ENCODE measurements at places on chromosomes 13 and 19.

DNA sequence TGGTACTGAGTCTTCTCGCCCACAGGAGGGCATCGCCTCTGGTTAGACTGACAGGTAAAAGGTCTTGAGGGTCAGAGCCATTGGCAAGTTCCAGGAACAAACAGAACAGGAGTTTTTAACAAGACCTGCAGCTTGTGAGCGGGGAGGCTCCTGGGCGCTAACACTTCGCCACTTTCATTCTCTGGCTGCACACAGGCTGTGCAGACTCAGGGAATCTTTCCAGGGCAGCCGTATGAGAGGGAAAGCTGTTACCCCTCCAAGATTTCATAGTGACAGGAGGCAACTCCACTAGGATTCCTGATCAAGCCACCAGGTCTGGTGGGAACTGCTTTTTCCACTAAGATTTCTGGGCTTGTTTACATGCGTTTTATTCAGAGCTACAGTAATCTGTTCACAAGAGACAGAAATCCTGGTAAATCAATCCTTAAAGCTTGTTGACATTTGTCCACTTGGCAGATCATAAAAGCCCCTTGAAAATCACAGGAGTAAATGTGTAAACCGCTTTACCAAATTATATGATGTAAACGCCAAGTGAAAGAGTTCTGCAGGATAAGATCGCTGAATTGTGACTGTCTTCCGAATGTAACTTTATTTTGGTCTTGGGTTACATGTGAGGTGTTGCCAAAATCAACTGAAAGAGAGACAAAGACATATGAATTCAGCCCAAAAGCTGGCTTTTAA lies 190.6 kb downstream of the MZT1 start:
- no peak for DNase-seq

DNA sequence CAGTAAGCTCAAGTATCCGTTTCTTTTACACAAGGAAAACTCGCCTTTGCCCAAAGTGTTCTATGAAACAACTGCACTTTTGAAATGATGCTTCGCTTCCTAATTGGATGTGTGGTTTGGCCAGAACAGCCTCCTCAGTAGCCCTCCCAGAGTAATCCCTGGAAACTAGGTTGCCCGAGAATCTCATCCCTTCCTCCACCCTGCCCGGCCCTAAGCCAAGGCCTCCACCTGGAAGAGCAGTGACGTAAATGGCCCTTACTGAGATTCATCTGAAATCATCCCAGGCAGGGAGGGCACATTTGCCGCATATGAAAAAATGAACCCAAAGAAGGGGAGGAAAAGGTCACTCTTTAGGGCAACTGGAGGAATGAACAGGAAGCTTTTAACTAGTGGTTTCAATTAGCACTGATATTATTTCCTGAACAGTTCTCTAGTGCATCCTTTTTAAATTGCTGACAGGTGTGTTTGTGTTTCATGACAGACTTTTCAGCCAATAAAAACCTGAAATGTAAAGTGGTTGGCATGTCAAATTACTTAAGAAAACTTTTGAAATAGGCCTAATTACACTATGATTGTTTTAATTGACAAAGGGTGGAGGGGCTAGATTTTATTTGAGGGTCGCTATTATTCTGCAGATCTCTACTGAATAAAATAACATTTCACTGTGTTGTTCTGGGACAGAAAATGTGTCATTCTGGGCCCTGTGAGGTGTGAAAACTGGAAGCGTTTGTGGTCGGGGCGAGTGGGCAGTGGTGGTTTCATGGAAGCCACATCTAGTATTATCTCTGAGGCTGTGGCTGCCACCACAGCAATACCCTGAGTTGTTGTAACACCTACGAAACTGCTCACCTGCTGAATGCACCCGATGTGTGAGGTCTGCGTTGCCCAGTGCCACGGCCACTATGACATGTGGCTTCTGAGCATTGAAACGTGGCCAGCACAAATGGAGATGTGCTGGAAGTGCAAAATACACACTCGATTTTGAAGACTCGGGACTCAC lies 112.1 kb downstream of the ZIC5 start:
- DNase-seq, result no peak

DNA sequence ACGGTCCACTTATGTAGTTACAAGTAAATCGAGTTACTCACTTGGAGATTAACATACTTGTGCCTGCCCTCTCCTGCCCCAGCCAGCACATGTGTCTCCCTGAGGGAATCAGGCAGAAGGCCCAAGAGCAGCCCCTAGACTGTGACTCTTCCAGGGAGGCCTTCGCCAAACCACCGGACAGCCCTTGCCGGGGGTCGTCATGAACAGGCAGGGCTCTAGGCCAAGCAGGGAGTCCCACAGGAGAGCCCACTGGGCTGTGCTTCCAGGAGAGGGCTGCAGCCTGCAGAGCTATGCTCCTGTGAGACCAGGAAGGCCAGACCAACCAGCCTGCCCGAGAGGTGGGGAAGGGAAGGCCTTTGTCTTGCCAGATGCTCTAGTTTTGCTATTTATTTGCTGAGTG lies 283.3 kb downstream of the FOXO1 start:
- DNase-seq, result no peak

DNA sequence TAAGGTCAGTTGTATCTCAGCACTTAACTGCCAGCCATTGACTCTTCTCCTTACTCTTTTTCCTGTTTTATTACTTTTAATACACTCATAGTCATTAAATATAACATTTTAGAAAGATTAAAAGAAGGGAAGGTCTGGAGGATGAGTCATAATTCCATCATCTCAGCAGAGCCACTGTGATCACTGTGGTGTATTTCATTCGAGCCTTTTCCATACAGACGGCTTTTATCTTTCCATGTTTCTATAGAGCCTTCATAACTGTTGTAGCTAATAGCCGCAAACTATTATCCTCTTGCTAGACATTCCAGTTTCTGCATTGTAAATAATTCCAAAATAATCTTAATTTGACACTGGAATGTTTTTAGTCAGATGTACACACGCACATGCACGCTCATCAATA lies 4.7 kb upstream of the FLT1 start:
- peak; percentile 37 for DNase-seq

GRCh38 chr13:95650696-95651095 lies 6.2 kb upstream of the DZIP1 start:
- DNase-seq, result no peak

GRCh38 chr13:51050021-51050830 lies 60.8 kb downstream of the C13orf42 start:
- DNase-seq, result no peak

DNA sequence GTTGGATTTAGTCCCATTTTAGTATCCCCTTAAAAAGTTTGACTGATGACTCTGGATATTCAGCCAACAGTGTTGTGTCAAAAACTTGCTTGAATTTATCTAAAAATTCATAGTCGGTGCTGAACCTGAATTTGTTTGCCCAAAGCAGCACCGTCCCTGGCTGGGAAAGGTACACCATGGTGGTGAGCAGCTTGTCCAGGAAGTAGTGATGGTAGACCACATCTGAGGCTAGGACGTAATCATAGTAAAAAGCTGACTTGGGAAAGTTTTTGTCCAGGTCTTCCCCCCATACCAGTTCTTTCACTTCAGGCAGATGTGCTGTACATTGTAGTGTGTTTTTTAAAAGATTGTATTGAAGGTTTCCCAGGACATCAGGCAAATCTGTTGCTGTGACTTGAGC lies 8.8 kb downstream of the METTL21C start:
- DNase-seq, result no peak

GRCh38 chr19:28218728-28219127 lies 994.2 kb downstream of the UQCRFS1 start:
- DNase-seq, result no peak

DNA sequence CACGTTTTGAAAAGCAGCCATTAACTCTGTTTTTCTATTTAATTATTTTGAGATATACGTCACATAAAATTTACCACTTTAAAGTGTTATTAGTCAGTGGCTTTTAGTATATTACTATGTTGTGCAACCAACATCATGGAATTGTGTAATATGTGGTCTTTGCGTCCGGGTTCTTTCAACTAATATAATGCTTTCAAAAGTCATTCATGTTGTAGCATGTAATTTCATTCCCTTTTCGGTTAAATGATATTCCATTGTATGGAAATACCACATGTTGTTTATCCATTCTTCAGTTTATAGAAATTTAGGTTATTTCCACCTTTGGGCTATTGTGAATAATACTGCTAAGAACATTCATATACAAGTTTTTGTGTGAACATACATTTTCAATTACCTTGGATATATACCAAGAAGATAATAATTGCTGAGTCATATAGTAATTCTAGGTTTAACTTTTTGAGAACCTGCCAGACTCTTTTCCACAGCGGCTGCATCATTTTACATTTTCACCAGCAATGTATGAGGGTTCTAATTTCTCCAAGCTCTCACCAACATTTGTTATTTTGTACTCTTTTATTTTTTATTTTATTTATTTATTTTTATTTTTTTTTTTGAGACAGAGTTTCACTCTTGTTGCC lies 28.1 kb upstream of the CLDN10 start:
- DNase-seq, result no peak

GRCh38 chr13:84430015-84430414 lies 547.7 kb upstream of the SLITRK1 start:
- peak; percentile 92 for DNase-seq

GRCh38 chr13:83065108-83065507 lies 817.2 kb downstream of the SLITRK1 start:
- peak; percentile 49 for DNase-seq

- DNase-seq, result peak; percentile 19
Measured at GRCh38 chr19:4373601-4374497, 26.5 kb downstream of the SH3GL1 start.

- DNase-seq, result no peak
Measured at GRCh38 chr19:8421484-8422461, 8.7 kb downstream of the MARCHF2 start.

DNA sequence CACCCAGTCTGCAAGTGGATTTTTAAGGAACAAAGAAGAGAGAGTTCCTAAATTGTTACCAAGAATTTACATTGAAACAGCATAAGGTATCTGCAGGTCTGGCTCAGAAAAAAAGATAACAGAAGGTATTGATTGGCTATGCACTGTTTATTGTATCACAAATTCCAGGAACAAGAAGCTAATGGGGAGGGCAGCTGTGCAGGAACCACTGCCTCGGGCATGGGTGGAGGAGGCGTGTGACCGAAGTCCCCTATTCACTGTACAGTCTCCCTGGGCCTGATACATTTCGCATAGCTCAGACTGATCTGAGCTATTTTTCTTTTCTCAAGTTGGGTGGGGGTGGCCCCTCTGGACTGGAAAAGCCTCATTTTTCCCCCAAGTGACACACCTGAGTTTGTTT lies 11.7 kb downstream of the NECTIN2 start:
- no peak for DNase-seq

DNA sequence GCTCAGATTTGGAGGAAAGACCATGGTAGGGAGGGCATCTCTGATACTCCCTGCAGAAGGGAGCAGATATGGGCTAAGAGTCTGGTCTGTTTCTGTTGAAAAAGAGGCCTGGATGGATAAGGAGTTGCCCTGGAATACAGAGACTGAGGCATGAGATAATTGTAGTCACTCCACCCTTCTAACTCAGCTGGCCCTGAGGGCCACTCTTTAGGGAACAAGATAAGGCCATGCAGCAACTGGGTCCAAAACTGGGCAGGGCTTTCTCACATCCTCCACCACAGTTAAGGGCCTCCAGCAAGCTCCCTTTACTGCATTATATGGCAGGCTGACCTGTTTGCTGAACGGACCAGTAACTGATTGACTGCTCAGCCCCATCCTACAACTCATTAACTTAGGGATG lies 1.3 kb downstream of the ZNF749 start:
- DNase-seq, result no peak

DNA sequence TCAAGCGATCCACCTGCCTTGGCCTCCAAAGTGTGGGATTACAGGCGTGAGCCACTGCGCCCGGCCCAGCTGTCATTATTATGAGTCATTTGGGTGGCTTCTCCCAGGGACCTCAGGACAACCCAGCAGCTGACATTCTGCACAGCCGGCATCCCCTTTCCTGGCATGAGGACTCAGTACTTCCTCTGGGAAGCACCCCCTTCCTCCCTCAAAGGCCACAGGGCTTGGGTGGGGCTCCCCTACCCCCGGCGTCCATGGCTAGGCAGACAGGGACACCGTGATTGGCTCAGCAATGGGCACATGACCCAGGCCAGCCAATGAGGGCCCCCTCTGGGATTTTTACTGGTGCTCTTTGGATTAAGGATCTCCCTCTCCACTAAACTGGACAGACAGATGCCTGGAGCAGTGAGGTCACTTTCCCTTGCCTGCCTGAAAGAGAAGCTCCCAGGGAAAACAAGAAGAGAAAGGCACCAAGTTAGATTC lies 6.0 kb downstream of the KANK2 start:
- DNase-seq, result peak; percentile 86

GRCh38 chr19:35673121-35673804 lies 6.9 kb downstream of the UPK1A start:
- peak; percentile 75 for DNase-seq

GRCh38 chr13:45918597-45918996 lies 67.0 kb upstream of the SIAH3 start:
- no peak for DNase-seq

GRCh38 chr19:6890938-6891337 lies 3.6 kb downstream of the ADGRE1 start:
- DNase-seq, result no peak

- no peak for DNase-seq
Measured at GRCh38 chr13:41971848-41972247, 10.9 kb upstream of the VWA8 start.

DNA sequence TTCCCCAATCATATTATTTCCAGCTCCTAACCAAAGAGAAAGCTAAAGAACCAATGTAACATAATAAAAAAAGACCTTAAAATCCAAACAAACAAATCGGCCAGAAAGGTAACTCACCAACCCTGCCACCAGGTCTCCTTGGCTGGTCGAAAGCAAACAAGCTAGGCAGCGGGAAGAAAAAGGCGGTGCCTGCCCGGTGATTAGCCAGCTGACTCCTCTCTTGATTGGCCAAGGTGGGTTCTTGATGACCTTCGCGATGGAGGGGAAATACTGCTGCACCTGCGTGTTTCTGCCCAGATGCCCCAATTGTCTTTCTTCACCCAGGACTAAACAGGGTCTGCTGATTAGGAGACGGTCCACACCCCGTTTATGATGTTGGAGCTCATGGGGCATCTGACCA lies at the start of gene NLRP11:
NLRP11 (minus strand) TSS at position 154 of the 400 bp plus-strand sequence. CDS start 13,825 bp downstream, outside the sequence.
- no peak for DNase-seq

DNA sequence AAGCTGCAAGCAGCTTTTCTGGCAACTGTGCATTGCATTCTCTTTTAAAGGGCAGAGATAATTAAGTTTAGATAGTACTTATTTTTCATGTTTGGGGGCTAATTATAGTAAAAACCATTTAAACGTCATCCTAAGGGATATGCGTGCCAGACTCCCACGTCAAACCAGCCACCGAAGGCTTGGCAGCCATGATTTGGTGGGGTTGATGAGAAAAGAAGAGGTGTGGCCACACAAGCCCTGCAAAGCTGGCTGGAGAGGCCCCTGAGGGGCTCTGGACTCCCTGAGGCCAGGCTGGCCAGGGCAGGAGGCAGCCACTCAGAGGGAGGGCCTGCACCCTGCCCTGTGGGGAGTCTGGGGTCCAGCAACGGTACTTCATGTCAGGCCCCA lies 17.5 kb downstream of the PEPD start:
- DNase-seq, result no peak

GRCh38 chr19:45876411-45877197 lies 9.3 kb downstream of the IRF2BP1 start:
- no peak for DNase-seq

DNA sequence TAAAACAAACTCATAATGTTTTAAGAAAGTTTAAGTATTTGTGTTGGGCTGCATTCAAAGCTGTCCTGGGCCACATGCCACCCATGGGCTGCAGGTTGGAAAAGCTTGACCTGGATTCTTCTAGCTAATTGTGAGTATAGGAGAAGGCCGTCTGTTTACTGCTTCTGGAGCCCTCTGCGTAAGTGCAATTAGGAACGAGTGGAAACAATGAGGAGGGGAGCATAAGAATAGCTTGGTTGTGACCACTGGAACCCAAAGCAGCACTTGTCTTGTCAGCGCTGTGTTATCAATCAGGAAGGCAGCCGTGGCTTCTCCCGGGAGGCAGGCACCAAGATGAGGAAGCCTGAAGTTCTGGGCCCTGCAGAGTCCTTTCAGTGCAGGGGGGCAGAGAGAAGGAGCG lies 110.4 kb upstream of the MBNL2 start:
- no peak for DNase-seq
